Calu3 (cell line): ENCODE measurements at places on chromosomes 7 and 10. TPM values are rescaled to one million over a fixed set of nuclear protein-coding genes. Genes with fewer than 3 reads are reported as not detected.

DNA sequence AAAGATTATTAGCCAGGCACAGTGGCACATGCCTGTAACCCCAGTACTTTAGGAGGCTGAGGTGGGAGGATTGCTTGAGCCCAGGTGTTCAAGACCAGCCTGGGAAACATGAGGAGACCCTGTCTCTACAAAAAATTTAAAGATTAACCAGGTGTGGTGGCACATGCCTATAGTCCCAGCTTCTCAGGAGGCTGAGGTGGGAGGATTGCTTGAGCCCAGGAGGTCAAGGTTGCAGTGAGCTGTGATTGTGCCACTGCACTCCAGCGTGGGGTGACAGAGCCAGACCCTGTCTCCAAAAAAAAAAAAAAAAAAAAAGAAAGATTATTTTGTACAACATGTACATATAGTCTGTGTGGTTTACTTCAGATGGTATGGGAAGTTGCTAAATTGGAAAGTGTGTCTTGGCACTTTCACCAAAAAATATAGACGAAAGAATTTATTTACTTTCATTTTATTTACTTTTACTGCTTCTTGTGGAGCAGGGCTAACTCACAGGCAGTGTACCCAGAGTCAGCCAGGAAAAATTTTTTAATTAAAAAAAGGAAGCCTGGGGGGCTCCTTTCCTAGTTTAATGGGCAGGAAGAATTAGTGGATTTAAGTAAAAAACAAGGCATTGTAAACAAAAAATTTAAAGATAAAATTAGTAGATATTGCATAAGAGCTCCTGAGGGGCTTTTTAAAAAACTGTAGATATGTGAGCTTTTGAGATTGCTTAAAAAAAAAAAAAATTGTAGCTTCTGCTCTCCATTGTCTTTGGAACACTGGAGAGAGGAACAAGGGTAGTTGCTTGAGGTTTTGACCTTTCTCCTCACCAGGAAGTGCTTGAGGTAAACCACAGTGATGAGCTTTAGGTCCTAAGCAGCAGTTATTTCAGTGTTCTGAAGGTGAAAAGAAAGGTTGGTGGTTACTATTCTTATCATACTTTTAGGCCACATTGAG lies 44.6 kb upstream of the VDAC2 start:
- DNase-seq, result no peak

DNA sequence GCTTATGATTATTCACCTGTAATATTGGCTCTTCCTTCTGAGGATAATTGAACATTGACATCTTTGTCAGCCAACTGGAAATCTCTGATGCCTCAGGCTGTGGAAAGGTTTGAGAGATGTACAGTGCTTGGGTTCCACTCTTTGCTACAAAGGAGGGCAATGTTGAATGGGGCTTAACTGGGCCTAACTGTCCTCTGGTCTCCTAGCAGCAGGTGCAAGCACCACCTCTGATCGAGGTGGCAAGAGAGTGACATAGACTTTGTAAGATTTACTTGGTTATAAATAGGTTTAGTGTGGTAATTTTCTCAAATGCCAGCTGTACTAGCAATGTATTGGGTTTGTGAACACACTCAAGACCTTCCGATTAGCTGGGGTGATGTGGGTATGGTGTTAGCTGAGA lies 21.1 kb downstream of the CYP2C8 start:
- no peak for DNase-seq

DNA sequence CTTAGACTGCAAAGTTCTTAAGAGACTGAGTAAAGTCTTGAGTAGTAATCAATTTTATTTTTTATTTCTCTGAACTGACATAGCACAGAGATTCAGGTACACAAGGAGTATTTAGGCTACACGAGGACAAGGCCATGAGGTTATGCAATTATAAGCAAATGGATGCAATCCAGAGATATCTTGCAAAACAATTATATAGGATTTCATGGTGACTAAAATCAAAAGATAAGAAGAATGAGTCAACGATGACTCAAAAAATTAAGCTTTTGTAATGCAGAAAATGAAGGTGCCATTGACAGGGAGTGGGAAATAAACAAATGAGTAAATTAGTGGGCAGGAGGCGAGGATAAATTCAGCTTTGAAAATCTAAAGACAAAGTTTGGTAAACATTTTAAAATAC lies 66.7 kb upstream of the MYO3A start:
- no peak for DNase-seq

Gene SFRP4
- not detected in 2 replicates for total RNA-seq

Gene HSPA12A
- total RNA-seq, result 2.4 and 3.2 TPM in 2 replicates

Gene ZNF503
- total RNA-seq, result 12.5 and 12.8 TPM in 2 replicates

Gene ZKSCAN5
- total RNA-seq, result 6.1 and 6.6 TPM in 2 replicates

Gene SEMA3E
- total RNA-seq, result 21.8 and 24.4 TPM in 2 replicates
